ENCODE measurements at places on chromosomes 4 and X.

DNA sequence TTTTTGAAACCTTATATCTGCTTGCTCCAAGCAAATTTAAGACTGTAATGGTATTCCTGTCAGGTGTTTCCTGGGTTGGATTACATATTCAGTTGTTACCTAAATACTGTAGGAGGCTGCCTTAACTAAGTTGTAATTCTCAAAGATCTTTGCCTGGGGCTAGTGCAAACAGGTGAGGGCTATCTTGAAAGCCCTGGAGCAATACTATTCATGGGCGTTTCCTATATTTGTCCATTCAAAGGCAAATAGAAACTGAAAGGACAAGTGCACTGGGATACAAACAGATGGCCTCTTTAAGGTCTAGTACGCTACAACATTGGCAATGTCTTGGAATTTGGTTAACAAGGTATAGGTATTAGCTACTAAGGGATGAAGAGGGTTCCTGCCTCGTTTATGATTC lies 84.1 kb upstream of the CT45A1 start:
- DNase-seq, result peak; percentile 5

GRCh38 chr4:156892805-156893204 lies 78.8 kb downstream of the PDGFC start:
- DNase-seq, result no peak

GRCh38 chr4:21544415-21544814 lies 404.2 kb downstream of the KCNIP4 start:
- DNase-seq, result no peak

DNA sequence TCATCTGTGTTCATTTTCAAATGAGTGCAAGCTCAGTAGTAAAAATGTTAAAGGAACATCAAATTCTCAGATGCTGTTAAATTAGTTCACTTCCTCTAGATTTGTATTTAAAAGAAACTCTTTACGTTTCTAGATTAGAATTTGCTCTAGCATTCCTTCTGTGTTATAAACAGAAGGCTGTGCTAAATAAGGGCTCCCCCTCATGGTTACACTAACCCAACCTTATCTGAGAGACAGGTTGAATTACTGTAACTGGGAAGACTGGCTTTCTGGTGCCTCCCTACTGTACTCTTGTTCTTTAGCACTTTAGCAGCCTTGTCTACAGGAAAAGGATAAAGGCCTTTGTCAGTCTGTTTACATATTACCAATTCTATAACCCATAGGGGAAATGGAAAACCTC lies 56.8 kb downstream of the RXFP1 start:
- DNase-seq, result peak; percentile 26

GRCh38 chr4:38654273-38654672 lies 9.7 kb upstream of the KLF3 start:
- no peak for DNase-seq

- no peak for DNase-seq
Measured at GRCh38 chrX:8657883-8658282, 74.1 kb downstream of the ANOS1 start.

DNA sequence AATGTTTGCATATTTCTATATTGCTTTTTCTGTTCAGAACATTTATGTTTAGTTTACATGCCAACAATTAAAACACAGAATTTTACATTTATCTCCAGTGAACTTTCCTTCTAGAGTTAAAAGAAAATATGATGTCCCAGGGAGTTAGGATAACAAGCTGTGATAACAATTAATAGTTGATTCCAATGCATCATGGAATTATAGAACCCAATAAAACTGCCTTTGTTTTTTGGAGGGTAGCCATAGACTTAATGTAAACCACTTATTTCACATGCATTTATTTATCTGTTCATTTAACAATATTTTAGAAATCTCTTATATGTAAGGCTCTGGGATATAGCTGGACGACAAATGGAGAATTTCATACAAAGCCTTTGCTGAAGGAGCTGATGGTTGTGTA lies 180.0 kb downstream of the CFAP299 start:
- no peak for DNase-seq

DNA sequence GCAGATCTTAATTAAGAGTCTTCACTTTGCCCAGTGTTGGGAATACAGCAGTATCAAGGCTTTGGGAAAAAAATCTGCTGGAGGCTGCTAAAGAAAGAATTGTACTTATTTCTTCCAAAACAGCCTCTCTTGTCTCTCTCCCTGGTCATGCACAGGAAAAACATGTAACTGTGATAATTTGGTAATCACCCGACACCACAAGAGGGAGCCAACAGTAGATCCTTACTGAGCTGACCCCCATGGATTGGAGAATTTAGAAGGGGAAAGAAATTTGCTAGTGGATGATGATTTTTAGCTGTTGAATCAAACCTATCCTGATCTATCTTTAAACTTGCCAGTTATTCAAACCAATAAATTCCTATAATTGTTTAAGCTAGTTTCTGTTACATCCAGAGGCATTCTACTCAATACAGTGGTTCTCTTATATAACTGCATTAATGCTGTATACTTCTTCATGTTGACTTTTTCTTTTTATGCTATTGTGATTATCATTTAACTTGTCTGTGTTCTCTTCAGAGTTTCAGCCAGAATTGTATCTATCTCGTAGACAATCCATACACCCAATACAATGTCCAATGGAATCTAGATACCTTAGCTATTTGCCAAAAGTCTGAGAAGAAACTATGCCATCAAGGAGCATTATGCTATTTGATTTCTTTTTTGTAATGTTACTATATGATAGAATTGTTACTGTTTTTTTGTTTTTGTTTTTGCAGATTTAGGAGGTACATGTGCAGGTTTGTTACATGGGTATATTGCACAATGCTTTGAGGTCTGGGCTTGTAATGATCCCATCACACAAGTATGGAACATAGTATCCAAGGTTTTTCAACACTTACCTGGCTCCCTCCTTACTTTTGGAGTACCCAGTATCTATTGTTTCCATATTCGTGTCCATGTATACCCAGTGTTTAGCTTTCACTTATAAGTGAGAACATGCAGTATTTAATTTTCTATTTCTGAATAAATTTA lies 31.3 kb upstream of the ARHGEF38 start:
- DNase-seq, result peak; percentile 59

- DNase-seq, result no peak
Measured at GRCh38 chrX:70240751-70241150, 6.3 kb downstream of the AWAT1 start.

DNA sequence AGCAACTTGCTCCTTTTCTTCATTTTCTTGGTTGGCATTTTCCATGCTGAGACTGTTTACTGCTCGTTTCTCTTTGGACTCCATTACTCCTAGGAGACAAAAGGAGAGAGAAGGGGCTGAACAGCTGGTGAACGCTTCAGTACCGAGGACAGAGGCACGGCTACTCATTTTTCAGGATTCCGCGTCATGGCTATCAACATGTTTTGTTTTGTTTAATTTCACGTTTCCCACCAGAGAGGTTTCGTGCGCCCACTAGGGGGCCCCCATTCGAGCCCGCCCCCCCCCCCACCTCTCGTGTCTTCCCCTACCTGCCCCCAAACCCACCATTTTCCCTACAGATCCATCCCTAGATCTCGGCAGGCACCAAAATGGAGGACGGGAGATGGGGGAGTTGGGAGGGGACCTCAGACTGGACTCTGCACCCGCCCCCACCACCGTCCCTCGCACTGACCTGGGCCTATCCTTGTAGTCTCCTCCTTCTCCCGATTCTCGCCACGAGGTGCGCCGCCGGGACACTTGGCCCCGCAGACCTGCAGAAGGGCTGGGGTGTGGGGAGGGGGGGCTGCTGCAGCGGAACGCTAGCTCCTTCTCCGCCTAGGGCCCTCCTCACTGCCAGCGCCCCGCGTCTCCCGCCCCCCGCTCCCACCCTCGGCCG lies 653 bp downstream of the BEX1 start:
- DNase-seq, result no peak

DNA sequence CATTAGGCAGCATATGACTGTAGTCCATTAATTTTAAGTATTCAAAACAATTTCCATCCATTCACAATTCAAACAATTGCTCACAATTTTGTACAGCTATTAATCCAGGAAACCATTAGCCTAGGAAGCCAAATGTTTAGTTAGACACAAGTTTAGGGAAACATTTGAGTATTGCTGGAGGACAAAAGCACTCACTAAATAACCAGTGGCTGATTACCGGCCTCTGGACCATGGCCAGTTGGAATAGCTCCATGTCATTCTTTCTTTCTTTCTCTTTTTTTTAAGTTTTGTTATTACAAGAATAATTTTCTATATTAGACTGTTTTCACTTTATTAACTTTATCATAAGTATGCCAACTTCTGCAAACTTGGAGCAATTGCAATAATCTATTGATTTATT lies 31.3 kb downstream of the TRIML2 start:
- no peak for DNase-seq

- DNase-seq, result no peak
Measured at GRCh38 chr4:69594382-69594781, 45.1 kb downstream of the UGT2A2 start.

DNA sequence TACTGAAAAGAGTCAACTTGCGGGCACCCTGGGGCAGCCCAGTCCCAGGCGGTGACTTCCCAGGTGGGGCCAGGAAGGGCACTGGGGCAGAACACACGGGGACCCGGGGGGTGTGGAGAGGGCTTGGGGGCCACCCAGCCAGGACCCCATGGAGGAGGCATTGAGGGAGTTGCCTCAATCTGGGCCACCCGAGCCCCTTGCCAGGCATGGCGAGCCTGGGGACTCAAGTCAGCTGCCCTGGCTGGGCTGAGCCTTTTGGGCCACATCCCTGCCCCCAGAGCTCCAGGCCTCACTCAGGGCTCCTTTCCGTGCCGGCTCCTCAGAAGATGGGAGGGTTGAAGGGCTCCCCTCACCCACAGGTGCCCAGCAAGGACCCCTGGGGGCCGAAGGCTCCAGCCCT lies 6.6 kb upstream of the CPLX1 start:
- DNase-seq, result no peak

- no peak for DNase-seq
Measured at GRCh38 chrX:88526385-88526784, 220.6 kb upstream of the CPXCR1 start.

- no peak for DNase-seq
Measured at GRCh38 chrX:63426519-63426918, 75.4 kb upstream of the SPIN4 start.

- no peak for DNase-seq
Measured at GRCh38 chr4:185752872-185753271, 59.1 kb downstream of the SORBS2 start.

DNA sequence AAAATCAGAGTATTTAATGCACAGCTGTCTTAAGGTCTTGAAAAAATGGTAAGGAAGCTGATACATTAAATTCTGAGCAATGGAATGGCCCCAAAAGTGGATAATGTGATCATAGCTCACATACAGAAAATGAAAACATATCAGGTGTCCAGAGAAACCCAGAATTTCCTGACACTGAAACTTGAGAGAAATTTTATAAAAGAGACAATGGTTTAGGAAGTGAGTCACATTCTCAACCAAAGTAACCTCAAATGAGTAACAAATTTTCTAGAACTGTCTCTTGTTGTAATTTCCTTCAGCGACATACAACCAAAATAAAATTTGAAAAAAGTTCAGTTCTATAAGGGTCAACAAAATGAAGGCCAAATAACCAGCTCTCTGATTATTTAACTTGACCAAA lies 37.4 kb upstream of the PACRGL start:
- DNase-seq, result no peak
